ENCODE measurements at places on chromosomes 1 and 21. TPM values are rescaled to one million over a fixed set of nuclear protein-coding genes. Genes with fewer than 3 reads are reported as not detected.

The CFHR3 gene
- total RNA-seq = 3.0 TPM

The SYTL1 gene
- 1.2 TPM for total RNA-seq

The TMPRSS2 gene
- total RNA-seq = not detected

The NECTIN4 gene
- total RNA-seq = not detected

The NR1I3 gene
- not detected for total RNA-seq

DNA sequence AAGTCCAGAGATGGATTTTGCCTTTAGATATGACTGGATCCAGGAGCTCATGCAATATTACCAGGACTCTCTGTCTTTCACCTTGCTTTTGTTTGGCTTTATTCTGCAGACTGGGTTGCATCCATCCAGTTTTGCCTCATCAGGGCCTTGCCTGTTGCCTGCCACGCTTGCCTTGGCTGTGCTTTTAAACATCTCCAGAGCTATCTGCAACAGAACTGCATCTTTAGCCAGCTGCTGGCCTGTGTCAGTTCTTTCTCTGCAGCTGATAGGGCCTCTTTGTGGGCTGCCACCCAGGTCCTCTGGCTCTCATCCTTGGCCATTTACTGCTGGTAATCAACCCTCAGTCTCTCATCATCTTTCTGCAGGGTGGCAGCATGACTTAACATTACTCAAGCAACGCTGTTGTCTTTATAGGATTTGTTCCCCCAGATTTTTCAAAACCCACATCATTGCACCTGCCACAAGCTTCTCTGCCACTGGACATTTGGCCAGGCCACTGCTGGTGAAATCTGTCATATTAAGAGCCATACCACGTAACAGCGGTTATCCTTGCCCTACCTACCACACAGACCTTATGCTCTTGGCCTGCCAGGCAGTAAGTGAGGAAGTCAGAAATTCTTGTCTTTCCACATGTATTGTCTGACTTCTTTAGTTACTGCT lies 24.4 kb upstream of the HUNK start:
- DNase-seq = no peak

- DNase-seq = no peak
Observed at GRCh38 chr1:218616681-218617080, 271.5 kb downstream of the TGFB2 start.

DNA sequence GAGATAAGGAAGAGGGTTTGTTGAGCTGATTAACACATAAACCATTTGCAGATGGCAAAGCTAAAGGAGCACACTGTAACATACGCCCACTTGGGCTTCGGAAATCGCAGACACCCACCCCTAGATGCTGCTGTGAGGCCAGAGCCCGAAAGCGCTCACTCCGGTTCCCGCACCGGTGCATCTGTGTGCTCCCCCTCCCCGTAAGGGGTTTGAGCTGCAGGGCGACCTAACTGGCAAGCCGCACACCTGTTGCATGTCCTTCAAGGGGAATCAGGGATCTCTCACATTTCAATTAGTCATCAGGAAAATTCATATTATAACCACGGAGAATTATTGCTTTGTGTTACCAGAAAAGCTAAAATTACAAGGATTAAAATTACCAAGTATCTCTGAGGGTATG lies 1.4 kb upstream of the CFH start:
- DNase-seq = no peak

DNA sequence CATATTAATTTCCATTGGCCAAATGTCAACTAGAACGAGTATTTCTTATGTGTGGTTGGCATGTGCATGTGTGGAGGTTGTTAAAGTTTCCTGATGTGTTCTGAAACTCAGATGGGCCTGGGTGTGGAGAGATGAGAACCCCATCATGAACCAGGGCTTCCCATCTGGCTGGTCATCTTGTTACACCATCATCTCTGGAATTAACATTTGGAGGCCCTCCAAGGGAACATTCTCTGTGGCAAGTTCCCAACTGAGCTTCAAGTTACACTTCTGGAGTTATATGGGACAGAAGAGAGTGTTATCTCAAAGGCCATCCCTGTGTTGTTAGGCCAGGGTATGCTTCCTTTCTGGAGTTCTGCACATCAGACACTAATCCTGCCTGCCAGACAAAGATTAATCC lies 183.6 kb downstream of the TTLL7 start:
- peak; percentile 31 for DNase-seq

GRCh38 chr1:41607808-41608207 lies 123.3 kb upstream of the EDN2 start:
- DNase-seq = no peak

DNA sequence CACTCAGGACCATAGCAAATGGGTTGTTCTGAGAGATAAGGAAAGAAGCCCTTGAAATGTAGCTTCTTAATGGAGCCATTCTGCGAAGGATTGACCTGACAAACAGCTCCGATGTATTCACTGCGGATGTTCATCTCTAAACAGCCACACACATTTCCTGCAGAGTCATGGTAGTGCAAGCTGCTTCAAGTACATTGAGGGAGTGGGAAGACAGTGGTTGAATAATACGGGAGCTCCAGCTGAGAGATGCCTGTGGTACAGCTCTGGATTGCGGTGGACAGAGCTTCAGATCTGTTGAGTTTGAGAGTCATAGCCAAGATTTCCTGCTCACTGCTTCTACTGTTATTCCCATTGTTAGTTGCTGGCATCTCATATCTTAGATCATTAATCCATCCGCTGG lies 86.6 kb downstream of the ZBTB18 start:
- DNase-seq = no peak

- DNase-seq = no peak
Observed at GRCh38 chr1:6503884-6504602, 12.6 kb upstream of the PLEKHG5 start.

- no peak for DNase-seq
Observed at GRCh38 chr1:44587796-44588460, 86.4 kb downstream of the TMEM53 start.

- no peak for DNase-seq
Observed at GRCh38 chr1:64087768-64088167, 115.7 kb upstream of the UBE2U start.

Measured in tibial nerve (tissue), 4 donors.